ENCODE measurements at places on chromosomes 2 and 18.

DNA sequence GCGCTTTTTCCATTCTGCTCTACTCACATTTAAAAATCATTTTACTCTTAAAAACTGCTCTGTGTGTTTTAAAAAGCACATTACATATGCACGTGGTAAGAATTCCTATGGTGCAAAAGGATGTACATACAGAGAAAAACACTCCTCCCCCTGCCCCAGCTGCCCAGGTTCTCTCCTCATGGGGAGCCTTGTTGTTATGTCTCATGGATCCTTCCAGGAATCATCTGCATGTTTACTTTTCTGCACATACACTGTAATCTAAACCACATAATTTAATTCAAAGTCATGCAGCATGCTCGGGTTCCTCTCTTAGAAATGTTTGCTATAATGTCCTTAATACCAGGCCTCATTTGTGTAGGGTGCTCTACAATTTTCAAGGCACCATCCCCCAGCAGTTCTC is 243.3 kb downstream of the LOXHD1 start:
- peak; percentile 22 for DNase-seq

- no peak for DNase-seq
These were observed 122.1 kb upstream of the FOSL2 start for GRCh38 chr2:28270456-28271152.

DNA sequence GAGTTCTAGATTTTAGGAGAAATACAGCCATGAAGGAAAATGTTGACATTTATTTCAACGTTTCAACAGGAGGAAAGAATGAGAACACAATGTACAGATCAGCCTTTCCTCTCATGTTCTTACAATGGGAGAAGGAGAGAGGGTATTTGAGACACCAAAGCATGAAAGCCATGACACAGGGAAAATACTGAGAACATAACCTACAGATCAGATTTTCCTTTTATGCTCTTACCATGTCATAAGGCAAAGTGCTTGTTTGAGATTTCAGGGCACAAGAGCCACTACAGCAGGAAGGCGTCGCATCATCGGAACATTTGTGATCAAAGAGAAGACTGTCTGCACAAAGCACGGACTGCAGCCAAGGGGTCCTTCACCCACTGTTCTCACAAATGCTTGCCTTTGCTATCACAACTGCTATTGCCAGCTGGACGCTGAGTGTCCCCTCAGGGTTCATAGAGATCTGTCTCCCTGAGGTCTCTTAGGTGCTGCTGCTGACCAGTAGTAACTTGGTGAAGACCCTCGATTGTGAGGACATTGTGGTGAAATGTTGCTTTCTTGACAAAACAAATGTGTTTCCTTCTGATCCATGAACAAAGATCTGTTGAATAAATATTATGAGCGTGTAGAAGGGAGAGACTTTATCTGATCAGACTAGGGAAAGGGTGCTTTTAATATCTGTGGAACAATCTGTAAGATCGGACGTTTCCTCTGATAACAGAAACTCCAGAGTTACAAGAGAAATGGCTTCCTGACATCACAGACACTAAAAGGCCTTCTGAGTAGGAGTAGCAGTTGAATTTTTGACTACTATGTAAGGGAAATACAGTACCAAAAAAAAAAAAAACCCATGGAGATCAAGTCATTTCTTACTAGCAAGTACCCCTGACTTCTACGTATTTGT is 6.4 kb upstream of the IL1RL1 start:
- DNase-seq: no peak

- DNase-seq: no peak
These were observed 405.2 kb downstream of the ZEB2 start for GRCh38 chr2:144114760-144115159.

- DNase-seq: no peak
These were observed 297.1 kb downstream of the AFF3 start for GRCh38 chr2:99845296-99845695.

GRCh38 chr18:22713511-22713910 is 219.6 kb upstream of the RBBP8 start:
- no peak for DNase-seq

DNA sequence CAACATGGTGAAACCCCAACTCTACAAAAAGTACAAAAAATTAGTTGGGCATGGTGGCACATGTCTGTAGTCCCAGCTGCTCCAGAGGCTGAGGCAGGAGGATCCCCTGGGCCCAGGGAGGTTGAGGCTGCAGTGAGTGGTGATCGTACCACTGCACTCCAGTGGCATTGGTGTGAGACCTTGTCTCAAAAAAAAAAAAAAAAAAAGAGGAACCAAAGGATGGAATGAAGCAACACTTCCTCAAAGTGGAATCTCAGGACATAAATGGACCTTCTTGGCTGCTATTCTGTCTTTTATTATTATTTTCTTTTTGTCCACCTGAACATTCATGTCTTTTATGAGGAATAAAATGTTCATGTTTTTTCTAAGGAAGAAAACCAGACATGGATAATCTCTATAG is 13.7 kb downstream of the GEMIN6 start:
- no peak for DNase-seq

DNA sequence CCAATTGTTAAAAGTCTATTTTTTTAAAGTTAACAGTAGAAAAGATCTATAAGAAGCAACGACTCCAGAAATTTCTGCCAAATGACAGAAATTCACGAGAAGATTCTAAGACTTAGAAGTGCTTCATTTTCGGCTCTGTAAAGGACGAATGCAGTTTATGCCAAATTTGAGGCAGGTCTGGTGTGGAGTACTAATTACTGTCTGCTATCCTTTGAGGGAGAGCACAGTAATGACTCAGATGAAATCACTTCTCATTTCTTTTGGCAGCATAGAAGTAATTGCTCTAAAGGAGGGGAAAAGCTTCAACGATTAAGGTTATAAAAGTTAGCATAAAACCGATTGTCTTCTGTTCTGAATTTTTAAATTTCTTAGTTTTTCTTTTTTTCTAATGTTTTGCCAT is 11.4 kb downstream of the G6PC2 start:
- no peak for DNase-seq

DNA sequence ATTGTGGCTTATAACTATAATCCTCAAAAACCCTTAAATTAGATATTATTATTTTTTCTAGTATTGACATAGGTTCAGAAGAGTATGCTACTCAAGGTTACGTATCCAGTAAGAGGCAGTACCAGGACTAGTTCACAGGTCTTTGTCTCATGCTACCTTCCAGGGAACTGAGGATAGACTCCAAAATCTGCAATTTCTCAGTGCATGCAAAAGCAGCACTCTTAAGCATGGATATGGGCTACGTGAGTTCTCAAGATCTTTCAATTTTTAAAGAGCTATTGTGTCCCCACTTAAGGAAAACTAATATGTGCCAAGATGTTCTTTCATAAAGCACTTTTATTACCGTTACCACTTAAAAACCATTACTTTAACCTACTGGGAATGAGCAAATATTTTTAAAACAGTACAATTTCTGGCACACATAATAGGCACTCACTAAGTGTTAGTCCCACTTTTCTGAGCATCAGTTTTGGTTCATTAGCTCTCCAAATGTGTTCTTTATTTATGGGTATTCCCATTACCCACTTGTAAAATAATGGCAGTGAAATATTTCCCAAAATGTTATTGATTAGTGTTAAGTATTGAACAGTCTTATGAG is 113.8 kb upstream of the TTN start:
- DNase-seq: no peak

GRCh38 chr2:120716641-120717585 is 18.8 kb upstream of the GLI2 start:
- DNase-seq: no peak

GRCh38 chr2:165952741-165953211 is 800 bp downstream of the TTC21B start:
- DNase-seq: no peak

DNA sequence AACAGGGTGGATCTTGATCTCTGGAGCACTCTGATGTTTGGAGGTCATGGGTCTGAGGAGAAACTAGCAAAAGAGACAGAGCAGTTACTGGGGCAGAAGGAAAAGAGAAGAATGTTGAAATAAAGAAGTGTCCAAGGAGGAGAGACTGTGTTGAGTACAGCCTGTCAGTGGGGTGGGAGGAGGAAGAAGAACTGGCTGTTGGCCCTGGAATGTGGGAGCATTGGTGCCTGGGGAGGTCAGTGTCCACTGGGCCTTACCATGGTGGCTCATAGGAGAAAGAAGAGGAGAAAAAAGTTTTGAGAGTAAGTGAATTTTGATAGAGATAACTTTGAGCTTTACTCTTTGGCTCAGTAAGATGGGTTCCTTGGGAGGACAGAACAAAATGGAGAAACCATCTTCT is 499.0 kb downstream of the TXNL1 start:
- DNase-seq: no peak

GRCh38 chr18:40179729-40180461 is 1775.1 kb upstream of the PIK3C3 start:
- no peak for DNase-seq

GRCh38 chr18:58272779-58273435 is 228.9 kb downstream of the NEDD4L start:
- no peak for DNase-seq

- no peak for DNase-seq
These were observed 232.7 kb upstream of the UBE2E3 start for GRCh38 chr2:180747728-180748127.

GRCh38 chr2:241818943-241819270 is 9.9 kb downstream of the NEU4 start:
- DNase-seq: no peak

DNA sequence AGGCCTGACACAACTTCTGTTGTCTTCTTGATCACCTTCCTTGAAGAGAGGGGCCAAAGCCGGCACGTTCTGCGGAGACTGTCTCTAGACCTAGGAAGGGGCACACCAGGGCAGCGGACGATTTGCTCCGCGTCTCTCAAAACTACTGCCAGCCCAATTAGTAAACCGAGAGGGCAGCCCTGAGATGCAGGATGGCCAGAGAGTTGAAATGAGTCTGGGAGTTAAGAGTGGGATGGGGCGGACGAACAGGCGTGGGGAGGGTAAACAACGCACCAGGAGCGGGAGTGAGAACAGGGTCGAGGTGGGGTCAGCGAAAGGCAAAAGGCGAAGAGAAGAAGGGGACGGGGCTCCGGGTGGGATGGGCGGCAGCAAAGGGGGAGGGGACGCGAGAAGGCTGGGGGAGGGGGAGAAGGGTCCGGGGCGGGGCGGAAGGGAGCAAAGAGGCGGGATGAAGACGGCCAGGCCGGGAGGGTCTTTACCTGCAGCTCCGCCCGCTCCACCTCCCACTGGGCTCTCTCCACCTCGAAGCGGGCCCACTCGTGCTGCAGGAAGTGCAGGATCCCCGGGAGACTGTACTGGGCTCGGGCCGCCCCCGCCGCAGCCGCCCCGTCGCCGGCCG is 476 bp downstream of the STRN start:
- DNase-seq: no peak

DNA sequence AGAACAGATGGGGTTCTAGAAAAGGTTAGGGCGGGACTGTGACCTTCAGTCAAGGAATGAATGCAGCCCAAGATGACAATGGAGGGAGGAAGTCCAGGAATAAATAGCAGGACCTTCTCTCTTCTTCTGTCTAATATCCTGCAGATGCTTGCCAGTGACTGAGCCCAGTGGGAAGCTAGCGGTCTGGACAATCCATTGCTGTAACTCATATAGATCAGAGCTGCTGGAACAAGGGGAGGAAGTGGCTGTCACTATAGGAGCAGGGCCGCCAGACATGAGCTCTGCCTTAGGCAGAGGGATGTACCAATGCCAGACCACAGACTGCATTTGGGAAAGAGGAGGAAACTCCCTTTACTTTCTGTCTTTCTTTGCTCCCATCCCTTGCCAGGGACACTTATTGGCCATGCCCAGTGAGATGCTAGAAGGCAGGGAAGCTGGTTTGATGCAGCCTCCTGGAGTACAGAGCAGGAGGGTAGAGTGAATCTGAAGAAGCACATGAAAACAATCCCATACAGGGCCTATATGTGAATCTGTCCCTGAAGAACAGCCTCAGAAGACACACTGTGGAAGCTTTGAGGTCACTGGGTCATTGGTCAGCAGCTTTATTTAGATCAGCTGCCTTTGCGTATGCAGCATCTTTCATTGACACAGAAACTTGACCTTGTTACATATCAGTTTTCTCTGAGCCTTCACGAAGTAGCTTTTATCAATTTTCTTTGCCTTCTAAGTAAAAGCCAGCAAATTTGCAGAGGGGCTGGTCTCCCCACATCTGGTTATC is 65.4 kb downstream of the CCDC85A start:
- DNase-seq: no peak

GRCh38 chr2:145203891-145204290 is 684.0 kb upstream of the ZEB2 start:
- DNase-seq: no peak

DNA sequence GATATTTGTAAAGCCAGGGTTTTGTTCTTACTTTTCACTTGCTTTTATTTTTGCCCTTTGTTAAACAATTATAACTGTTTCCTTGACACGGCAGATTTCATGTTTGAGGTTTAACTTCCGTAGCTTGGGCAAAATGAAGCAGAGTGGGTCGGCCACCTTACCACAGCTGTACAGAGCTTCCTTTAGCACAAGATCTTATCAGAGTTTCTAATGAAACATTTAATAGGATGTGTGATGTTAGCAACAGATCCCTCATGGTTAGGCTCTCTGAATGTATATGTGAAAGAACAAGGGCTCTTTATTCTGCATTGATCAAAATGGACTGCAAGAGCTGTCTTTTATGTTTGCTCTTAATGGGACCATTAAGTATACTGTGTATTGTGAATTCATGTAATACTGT is 22.3 kb downstream of the RNF125 start:
- DNase-seq: no peak

DNA sequence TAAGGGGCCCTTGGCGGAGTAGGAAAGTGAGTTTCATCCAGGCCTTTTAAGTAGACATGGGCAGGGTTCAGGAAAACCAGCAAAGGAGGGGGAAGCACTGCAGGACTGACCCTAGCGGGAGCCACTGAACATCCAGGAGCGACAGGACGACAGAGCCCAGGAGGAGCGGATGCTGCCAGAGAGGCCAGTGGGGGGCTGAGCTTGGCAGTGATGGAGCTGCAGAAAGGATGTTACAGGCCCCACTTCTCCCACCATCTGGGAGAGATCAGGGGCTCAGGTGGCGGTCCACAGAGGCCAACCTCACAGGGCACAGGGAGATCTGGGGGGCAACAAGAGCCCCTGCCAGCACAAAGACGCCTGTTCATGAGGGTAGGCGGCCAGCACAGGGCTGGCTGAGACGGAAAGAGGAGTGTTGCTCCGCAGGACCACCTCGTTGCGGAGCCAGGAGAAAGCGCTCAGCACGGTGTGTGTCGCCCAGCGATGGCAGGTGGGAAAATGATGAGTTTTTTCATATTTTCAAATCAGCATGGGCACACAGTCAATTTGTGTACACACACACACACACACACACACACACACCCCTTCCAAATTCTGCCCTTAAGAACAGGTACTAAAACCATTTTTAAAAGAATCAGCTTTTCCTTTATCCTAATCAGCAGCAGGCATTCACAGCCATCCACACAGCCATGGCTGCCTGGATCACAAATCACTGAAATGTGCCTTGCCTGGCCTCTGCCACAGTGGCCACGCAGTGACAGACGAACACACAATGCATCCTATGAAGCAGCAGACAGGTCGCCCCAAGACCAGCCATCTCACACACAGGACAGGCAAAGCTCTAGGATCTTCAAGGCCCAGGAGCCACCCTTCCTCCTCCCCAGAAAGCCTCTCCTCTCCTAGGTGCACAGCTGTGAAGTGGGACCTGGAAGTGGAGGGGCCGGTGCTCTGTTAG is 63.2 kb downstream of the NDUFA10 start:
- DNase-seq: no peak
